ENCODE measurements at places on chromosomes 3 and 15. TPM values are rescaled to one million over a fixed set of nuclear protein-coding genes. Genes with fewer than 3 reads are reported as not detected.

DNA sequence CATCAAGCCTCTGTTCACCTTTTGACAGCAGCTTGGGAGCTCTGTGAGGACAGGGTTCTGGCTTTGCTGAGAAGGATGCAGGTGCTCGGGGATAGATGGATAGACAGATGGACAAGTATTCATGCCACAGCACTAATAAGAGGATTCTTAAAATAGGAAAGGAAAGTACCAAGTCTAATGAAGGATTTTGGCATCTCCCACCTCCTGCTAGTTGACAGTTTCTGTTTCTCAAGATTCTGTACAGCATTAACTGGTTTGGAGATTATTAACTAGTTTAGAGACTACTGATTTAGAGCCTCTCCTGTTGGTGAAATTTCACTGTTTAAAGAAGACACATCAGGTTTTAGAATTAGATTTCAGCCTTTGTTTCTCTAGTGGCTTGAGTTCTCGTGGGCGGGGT is 152.3 kb downstream of the CACNA1D start:
- no peak for DNase-seq
- no peaks in the 10 kb centered on the region for H3K4me1 ChIP-seq
- no peaks in the 10 kb centered on the region for H3K36me3 ChIP-seq
- H3K27ac ChIP-seq, result no peak overlapping the region
- peaks cover 14% of the 10 kb centered on the region for H3K27me3 ChIP-seq

- H3K4me3 ChIP-seq, result no peak overlapping the region
- peaks cover 18% of the 10 kb centered on the region for H3K4me1 ChIP-seq
- peaks cover 2% of the 10 kb centered on the region for H3K36me3 ChIP-seq
- no peak for DNase-seq
Observed at GRCh38 chr15:66472176-66472999, 25.2 kb downstream of the SNAPC5 start.

Gene PLA2G4E
- total RNA-seq, result not detected

Gene P2RY12
- not detected for total RNA-seq

Gene GOLGA6L10
- total RNA-seq, result 3.6 TPM

Gene FAM107A
- total RNA-seq, result 1.6 TPM

GRCh38 chr3:30418443-30418842 is 188.0 kb upstream of the TGFBR2 start:
- H3K4me3 ChIP-seq, result no peak overlapping the region
- no peak overlapping the region for H3K27ac ChIP-seq
- H3K36me3 ChIP-seq, result no peaks in the 10 kb centered on the region
- no peaks in the 10 kb centered on the region for H3K4me1 ChIP-seq

- peaks cover 7% of the 10 kb centered on the region for H3K36me3 ChIP-seq
- no peak for DNase-seq
- peaks cover 2% of the 10 kb centered on the region for H3K4me1 ChIP-seq
- H3K27me3 ChIP-seq, result no peaks in the 10 kb centered on the region
- no peak overlapping the region for H3K4me3 ChIP-seq
- H3K27ac ChIP-seq, result no peak overlapping the region
Observed at GRCh38 chr15:73569361-73569760, 63.8 kb downstream of the NPTN start.

DNA sequence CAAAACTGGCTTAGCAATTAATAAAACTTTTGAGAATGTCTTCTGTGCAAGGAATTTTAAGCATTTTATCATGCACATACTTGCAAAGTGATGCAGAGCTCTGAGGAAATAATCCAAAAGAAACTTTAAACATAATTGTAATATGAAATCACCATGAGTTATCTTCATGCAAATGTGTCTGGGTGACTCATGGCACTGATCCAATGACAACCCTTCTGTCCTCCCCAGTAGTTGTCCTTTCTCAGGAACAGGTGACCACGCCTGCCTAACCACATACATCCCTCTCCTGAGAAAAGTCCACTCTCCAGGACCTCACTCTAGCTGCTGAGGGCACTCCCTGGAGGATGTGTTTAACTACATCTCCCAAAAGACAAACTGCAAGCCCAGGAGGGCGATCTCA is 530.6 kb upstream of the IL12A start:
- no peaks in the 10 kb centered on the region for H3K36me3 ChIP-seq
- H3K4me1 ChIP-seq, result no peaks in the 10 kb centered on the region
- no peak overlapping the region for H3K27ac ChIP-seq

DNA sequence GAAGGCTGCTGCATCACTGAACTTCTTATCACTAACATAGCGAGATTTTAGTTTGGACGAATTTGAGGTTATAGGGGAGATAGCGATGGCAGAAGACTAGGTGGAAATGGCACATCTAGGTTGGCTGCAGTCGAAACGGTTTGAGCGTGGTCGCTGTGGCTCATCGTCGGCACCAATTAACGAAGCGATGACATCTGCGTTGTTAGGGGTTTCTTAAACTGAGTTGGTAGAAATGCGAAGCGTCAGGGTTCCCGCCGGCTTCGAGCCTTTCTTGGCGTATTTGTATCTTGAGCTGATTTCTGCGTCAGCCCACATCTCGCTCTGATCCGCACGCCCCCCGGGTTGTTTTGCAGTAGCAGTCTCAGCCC is 319 bp downstream of the LNP1 start:
- H3K27me3 ChIP-seq, result no peaks in the 10 kb centered on the region
- H3K27ac ChIP-seq, result peak overlapping the region; percentile 98
- peaks cover 6% of the 10 kb centered on the region for H3K36me3 ChIP-seq
- H3K4me1 ChIP-seq, result peaks cover 56% of the 10 kb centered on the region
- peak overlapping the region; percentile 96 for H3K4me3 ChIP-seq

Gene SOX2
- total RNA-seq, result 110 TPM

DNA sequence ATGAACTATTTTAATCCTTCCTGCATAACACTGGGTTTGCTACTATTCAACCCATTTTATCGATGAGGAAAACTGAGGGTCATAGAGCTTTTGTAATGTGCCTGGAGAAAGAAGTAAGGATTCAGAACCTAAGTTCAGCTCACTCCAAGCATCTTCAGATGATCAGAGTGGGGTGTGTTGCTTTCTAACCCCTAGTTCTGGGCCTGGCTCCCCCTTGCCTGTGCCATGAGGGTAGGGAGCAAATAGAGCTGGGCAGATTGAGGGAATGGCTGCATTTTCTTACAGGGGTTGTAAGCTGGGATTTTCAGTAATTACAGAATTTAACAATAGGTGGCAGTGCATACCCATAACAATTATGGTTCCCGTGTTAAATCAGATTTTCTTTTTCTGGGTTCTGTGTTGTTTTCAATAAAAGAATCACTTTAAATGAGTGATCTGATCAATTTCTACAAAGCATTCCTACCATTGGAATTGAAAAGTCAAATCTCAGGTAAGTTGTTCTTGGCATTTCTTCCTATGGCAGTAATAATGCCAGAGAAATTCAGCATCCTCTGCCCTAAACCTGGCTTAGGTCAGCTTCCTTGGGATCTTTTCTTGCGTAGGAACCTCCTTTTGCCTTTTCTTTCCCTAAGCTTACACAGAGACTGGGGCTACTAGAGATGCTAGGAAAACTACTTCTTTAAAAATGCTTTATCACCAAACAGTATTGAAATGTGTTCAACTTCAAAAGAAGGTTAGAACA is 103.8 kb upstream of the IL12A start:
- peaks cover 16% of the 10 kb centered on the region for H3K36me3 ChIP-seq
- H3K27me3 ChIP-seq, result no peaks in the 10 kb centered on the region
- peaks cover 42% of the 10 kb centered on the region for H3K4me1 ChIP-seq
- DNase-seq, result no peak
- H3K27ac ChIP-seq, result no peak overlapping the region

DNA sequence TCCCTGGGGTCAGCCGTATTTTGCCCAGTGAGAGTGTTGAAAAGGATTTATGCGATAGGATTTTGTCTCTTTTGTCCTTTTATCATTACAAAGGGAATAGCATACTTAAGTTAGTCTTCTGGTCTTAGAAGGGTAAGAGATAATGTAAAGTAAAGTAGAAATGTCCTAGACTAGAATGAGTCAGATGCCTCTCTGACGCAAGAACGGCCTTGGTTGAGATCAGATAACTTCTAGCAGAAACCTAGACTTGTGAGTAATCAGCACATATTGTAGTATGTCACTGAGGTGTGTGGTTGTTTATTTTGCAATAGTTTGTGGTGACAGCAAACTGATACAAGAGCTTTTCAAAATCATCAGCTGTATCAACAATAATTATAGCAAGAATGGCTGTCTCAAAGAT is 866.1 kb downstream of the NSUN3 start:
- H3K36me3 ChIP-seq, result no peaks in the 10 kb centered on the region
- H3K27ac ChIP-seq, result no peak overlapping the region
- no peak for DNase-seq

DNA sequence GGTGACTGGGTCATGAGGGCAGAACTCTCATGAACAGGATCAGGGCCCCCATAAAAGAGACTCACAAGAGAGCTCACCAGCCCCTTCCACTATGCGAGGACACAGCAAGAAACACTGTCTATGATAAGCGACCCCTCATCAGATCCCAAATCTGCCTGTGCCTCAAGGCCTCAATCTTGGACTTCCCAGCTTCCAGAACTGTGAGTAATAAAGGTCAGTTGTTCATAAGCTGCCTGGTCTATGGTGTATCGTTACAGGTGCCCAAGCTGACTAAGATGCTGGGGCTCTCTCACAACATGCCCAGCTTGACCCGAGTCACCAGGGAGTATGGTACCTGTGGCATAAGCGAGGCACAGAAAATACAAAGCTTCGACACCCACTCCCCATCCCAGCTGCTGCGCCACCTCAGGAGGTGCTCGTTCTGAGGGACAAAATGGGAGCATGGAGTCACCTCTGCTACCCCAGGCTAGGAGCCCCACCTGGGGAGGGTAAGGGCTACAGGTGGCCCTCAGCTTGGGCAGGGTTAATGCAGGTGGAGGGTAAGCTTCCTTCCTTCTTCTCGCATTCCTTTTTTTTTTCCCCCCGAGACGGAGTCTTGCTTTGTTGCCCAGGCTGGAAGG is 234.1 kb downstream of the ADAMTS17 start:
- no peak for DNase-seq
- H3K27ac ChIP-seq, result peak overlapping the region; percentile 73
- H3K4me1 ChIP-seq, result peaks cover 36% of the 10 kb centered on the region
- H3K27me3 ChIP-seq, result no peaks in the 10 kb centered on the region
- no peak overlapping the region for H3K4me3 ChIP-seq
- H3K36me3 ChIP-seq, result peaks cover 2% of the 10 kb centered on the region

DNA sequence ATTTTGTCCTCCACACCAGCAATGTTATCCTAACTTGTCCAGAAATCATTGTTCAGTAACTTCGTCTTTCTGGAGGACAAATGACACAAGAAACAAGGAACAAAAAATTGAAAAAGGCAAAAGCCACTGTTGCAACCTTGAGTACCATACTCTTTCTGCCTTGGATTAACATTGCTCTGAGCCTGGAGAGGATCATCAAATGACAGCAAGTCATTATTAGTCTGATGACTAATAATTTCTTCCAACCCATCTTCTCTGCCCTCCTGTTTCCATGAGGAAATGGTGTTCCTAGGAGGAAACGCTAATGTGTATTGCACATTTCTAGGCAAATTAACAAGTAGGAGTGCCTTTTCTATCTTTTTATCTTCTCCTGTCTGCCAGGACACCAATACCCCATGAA is 153.9 kb downstream of the PCCB start:
- H3K27me3 ChIP-seq, result no peaks in the 10 kb centered on the region
- no peak overlapping the region for H3K27ac ChIP-seq
- no peaks in the 10 kb centered on the region for H3K4me1 ChIP-seq
- no peak for DNase-seq
- no peak overlapping the region for H3K4me3 ChIP-seq
- H3K36me3 ChIP-seq, result peaks cover 7% of the 10 kb centered on the region

DNA sequence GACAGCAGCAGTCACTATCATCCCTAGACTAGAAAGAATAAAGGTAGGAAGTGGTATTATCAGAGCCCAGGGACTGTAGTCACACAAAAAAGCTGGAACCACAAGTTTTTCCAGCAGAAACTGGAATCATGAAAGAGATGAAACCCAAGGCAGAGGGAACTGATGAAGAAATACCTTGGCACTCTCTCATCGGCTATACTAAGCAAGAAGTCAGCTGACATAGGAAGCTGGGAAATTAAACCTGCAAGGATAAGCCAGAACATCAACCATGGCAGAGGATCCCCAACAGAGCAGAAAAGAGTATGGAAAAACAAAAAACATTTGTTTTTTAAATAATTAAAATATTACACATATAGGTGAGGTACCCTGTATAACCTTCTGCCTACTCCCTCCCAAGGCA is 86.5 kb downstream of the AQR start:
- H3K36me3 ChIP-seq, result peaks cover 33% of the 10 kb centered on the region
- DNase-seq, result no peak
- no peaks in the 10 kb centered on the region for H3K4me1 ChIP-seq

- no peaks in the 10 kb centered on the region for H3K27me3 ChIP-seq
- H3K4me1 ChIP-seq, result no peaks in the 10 kb centered on the region
- H3K4me3 ChIP-seq, result no peak overlapping the region
- no peak for DNase-seq
- no peaks in the 10 kb centered on the region for H3K36me3 ChIP-seq
Observed at GRCh38 chr3:149258298-149258697, 36.7 kb upstream of the CP start.

Gene IMPG2
- total RNA-seq, result 0.40 TPM

Gene ISL2
- not detected for total RNA-seq

- DNase-seq, result no peak
- H3K27ac ChIP-seq, result no peak overlapping the region
- H3K4me1 ChIP-seq, result no peaks in the 10 kb centered on the region
- peaks cover 9% of the 10 kb centered on the region for H3K36me3 ChIP-seq
Observed at GRCh38 chr15:64444836-64445235, 15.5 kb upstream of the ZNF609 start.

- no peak overlapping the region for H3K4me3 ChIP-seq
- DNase-seq, result no peak
- H3K36me3 ChIP-seq, result no peaks in the 10 kb centered on the region
- peaks cover 41% of the 10 kb centered on the region for H3K27me3 ChIP-seq
Observed at GRCh38 chr15:60115579-60116380, 111.7 kb downstream of the FOXB1 start.

- DNase-seq, result peak; percentile 40
- H3K4me1 ChIP-seq, result no peaks in the 10 kb centered on the region
Observed at GRCh38 chr15:20340331-20340811, 201.2 kb downstream of the GOLGA6L6 start.

Gene KCNMB3
- total RNA-seq, result 3.1 TPM
